ENCODE measurements at places on chromosomes 7 and 10.

DNA sequence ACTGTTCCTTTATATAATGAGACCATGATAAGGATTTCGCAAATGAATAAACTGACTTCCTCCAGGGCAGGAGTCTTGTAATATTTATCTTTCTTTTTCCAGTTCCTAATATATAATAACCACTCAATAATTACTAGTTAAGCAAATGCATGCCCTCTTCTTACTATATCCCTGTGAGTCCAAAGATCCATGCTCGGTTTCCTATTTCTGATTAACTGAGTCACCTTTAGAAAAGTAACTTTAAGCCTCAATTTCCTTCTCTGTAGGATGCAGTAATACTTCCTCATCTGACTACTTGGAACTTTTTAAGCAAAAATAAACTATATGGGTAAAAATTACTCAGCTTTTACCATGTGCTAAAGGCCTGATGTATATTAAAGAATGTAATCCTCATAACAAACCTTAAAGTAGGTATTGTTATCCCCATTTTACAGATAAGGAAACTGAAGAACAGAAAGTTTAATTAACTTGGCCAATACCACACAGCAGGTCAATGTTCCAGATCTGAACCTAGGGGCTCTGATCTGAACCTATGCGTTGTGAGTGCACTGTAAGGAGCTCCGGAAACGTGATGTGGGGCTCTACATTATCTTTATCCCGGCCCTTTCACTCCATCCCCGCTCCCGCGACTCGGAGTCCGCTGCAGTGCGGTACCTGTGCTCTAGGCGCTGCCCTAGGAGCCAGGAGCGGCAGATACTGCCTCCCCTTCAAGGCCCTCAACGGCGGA is 458 bp downstream of the COX15 start:
- no peak for DNase-seq

GRCh38 chr10:79058899-79059841 is 9.6 kb upstream of the ZMIZ1 start:
- no peak for DNase-seq

DNA sequence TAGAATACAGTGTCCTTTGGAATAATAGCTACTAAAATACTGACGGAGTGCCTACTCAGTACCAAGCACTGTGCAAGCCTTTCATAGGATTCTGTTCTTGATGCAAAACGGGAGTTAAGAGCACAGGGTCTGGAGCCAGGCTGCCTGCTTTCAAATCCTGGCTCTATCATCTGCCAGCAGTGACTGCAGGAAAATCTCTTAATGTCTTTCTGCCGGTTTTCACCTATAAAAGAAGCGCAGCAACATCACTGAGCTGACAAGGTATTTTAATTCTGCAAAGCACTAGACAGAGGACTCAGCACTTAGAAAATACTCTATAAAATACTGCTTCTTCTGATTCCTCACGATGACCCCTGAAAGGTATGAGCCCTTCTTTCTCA is 659 bp downstream of the FIGNL1 start:
- DNase-seq: no peak

DNA sequence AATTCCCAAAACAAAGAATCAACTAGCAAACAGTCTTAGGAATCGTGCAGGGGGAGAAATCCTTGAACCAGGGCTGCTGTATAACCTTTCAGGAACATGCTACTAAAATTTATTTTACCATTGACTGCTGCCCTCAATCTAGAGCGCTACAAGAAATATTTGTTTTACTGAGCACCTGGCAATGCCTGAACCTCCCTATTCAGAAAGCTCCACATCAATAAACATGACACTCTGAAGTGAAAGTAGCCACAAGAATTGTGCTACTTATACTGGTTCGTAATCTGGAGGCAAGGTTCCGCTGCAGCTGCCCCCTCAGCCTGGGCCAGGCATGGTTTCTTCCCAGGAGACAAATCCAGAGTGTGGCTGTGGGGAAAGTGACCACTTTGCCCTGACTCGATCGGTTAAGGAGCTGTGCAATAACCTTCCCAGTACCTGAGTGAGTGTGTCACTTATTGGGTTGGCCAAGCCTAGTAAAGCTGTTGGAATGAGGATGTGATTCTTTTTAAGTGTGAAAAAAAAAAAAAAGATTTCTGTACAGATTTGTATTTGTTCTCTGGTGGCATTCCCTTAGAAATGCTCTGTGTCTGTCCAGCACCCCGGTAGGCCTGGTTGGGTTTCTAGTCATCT is 7.7 kb downstream of the VWA2 start:
- no peak for DNase-seq

DNA sequence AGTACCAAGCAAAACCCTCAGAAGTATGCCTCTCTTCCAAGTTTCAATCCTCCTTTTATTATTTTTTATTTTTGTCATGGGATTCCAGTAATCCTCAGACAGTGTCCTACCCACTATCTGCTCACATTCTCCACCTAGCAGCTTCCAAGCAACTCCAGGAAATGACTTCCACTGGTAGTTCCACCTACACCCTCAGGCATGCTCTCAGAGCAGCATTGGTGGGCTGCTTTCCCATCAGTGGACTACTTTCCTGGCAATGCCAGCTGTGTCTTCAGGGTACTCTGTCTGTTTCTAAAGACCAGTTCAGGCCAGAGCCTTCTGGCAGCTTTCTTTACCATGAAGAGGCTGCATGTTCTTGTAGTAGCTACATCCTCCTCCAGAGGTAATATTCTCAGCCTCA is 244.0 kb downstream of the HGF start:
- DNase-seq: no peak

Data from HS-5 (cell line).